ENCODE measurements at places on chromosomes 4 and X.

DNA sequence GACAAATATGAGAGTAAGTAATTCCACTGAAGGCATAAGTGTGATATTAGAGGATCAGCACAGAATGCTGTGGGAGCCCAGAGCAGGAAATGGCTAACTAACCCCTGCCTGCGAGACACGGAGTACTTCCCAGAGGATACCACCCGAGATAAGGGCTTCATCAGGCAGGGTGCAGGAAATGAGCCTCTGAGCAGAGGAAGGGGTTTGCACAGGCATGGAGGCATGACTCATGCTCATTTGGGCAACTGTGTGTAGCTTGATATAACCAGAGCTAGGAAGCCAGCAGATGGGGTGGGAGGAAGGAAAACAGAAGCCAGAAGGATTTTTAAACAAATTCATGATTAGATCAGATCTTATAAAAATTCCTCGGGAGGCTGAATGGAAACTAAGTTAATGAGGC, 70.0 kb upstream of the TSPAN5 start:
- no peak for DNase-seq

DNA sequence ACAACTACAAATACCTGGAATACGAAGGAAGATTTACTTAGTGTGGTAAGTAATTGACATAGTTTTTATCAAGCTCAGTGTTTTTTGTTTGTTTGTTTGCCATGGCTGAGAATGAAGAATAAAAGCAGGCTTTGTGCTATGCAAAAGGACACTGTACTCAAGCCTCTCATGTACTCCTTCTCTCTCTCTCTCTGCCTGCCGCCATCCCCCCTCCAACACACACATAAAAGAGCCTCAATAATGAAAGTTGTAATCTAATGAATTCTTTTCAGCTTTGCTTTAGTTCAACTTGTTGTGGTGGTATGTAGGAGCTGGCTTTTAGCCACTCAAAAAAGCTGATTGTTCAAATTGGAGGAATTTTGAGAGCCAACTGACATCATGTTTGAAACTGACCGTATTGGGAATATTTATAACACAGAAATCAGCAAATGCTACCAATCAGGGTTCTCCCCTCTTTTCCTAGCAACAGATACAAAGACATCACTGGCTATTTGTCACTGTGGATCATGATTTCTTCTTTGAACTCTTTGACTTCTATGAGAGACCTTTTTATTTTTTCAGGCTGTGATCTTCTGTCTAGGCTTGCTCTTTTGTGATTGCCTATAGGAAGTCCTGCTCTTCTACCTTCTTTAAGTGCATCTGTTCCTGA, 1148.8 kb downstream of the RAPGEF2 start:
- no peak for DNase-seq

GRCh38 chr4:127631420-127631819, 1.3 kb upstream of the INTU start:
- no peak for DNase-seq

DNA sequence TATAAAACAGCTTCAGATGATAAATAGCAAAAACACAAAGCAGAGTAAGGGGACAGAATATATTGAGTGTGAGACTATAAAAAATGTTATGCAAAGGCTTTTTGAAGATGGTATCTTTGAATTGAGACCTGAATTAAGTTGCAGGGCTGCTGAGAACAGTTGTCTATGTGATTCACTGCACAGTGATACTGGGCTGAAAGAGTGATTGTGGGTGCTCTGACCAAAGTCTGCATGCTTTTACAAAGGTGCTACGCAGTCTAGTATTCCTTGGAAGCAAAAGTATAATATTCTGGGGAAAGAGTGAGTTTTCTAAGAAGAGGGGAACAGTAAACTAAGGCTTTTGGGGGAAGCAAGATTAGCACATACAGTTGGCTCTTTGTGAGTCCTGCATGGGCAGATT, 234.0 kb downstream of the ARHGAP10 start:
- DNase-seq: no peak

GRCh38 chrX:48897157-48897624, 377 bp downstream of the TIMM17B start:
- no peak for DNase-seq
